A549 (cell line): ENCODE measurements at places on chromosomes 2 and 18.
A peak's percentile ranks its signal among the peaks of the same experiment; 100 is the strongest.

- DNase-seq = no peak
Observed at GRCh38 chr2:227805578-227805977, 8.1 kb upstream of the CCL20 start.

DNA sequence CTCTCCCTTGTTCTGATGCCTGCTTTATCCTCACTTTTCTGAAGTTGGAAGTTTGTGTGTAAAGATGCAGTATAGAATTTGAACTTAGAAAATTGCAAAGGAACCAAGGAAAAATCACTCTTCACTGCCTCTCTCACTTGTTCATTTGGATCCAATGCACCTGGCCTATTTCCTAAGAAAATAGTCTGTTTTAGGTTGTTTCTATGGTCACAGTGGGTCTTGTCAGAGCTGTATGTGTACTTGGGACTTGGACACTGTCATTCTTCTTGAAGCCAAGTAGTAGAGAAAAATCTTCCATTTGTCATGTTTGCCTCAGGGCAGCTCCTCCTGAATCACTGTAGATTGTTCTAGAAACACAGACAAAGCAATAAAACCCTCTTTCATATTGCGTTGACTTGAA, 80.3 kb upstream of the SESTD1 start:
- DNase-seq = no peak

- no peak for DNase-seq
Observed at GRCh38 chr2:157840568-157841156, 35.5 kb downstream of the ACVR1 start.

DNA sequence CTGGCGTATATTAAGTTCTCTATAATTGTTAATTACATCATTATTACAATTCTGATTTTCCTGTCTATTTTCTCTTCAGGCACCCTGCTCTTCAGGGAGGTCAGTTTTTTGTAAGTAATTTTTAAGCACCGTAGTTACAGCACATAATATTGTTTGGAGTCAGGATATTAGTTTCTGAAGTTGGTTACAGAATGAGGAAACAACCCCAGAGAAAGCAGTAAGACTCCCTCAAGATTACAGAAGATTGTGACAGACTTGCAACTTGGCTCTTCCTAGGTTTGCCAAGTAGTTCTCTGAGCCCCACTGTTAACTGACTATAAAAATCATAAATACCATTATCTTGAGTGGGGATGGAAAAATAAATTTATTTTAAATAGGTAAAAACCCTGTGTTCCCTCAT, 921 bp downstream of the RPE start:
- no peak for DNase-seq

DNA sequence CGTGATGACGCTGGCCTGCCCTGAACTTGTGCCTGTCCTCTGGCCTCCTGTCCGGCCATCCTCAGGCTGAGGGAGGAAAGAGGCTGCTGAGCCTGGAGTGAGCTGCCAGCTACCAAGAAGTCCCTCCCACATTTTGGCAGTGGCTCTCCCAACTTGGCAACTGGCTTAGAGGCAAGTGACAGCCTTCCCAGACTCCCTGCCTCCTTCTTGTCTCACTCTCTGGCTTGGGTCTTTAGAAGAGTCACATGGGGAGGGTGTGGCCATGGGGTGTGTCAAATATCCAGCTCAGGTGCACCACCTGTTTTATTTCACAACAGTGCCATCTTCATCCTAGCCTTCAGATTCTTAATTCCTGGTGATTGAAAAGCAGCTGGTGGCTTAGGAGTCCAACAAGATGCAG, 222.9 kb downstream of the PRKCE start:
- no peak for DNase-seq

- DNase-seq = no peak
Observed at GRCh38 chr2:47274054-47274782, 119.1 kb upstream of the STPG4 start.

GRCh38 chr18:69689121-69689759, 258.4 kb downstream of the CD226 start:
- no peak for DNase-seq

- peak; percentile 92 for DNase-seq
Observed at GRCh38 chr2:26561918-26562810, 79.0 kb downstream of the CIB4 start.
